Suppressor macrophage (primary cell): ENCODE measurements at places on chromosomes 13 and 19.

DNA sequence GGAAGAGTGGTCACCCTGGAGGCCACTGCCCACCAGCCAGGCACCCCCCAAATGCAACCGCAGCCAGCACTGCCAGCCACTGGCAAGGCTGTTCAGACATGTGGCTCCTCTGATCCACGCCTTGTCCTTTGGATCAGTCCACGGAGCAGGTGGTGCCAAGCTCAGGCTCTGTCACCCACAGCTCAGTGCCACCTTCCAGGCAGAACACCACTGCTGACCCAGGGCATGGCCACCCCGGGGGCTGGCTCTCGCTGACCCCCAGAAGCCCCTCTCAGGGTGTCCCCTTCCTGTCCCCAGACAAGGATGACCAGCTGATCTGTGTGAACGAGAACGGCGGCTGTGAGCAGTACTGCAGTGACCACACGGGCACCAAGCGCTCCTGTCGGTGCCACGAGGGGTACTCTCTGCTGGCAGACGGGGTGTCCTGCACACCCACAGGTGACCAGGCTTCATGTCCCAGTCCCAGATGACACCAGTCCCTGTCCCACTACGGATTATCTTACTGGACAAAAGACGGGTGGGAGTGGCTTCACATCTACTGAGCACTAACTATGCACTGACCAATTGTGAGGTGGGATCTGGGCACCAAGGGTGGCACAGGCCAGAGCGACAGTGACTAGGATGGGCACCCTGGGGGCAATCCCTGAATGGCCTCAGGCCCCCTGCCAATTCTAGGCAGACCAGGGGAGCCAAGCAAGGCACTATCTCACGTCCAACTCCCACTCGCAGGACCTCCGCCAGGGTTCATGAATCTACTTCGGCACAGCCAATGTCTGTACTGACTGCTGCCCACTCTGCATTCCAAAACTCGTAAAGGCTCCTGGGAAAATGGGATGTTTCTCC, 7.0 kb upstream of the F10 start:
- DNase-seq = no peak

DNA sequence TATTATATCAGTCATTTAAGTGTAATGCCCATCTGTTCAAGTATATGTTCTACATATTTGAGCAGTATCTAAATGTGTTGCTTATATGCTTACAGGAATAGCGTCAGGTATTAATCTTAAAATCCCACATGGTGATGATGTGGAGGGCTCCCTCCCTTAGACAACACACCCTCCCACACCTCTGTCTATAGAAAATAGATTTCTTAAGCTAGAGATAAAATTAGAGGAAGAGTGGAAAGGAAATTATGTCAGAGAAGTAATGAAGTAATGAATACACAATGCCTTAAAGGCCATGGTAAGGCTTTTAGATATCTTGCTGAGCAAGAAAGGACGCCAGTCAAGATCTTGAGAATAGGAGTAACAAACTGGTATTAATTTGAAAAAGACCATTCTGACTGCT, 12.4 kb downstream of the ZDHHC20 start:
- peak; percentile 21 for DNase-seq

DNA sequence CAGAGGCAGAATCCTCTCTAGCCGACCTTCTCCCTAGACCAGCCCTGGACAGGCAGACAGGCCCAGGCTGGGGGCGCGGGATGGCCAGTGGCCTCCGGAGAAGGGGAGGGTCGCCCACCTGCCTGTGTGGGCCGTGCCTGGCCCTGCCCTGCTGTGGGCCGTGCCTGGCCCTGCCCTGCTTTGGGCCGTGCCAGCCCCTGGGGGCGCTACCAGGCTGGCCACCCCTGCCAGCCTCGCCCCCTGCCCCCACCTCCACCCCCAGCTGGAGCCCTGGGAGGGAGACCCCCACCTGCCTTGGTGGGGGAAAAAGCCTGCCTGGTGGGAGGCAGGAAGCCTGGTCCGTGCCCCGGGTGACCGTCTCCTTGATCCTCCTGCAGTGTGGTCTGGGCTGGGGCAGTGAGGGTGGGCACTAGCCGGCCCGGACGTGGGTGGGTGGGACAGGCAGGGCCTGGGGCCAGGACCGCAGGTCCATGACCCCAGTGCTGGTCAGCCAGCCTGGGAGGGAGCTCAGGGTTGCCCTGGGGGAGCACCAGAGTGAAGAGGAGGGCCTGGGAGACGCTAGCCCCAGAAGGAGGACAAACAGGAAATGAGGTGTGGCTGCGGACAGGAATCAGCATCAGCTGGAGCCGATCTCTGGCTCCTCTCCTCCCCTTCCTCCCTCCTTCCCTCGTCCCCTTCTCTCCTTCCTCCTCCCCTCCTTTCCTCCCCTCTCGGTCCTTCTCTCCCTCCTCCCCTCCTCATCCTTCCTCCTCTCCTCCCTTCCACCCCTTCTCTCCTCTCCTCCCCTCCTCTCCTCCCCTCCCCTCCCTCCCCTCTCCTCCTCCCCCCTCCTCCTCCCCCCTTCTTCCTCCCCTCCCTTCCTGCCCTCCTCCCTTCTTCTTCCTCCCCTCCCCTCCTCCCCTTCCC, 5.1 kb upstream of the MKNK2 start:
- no peak for DNase-seq

DNA sequence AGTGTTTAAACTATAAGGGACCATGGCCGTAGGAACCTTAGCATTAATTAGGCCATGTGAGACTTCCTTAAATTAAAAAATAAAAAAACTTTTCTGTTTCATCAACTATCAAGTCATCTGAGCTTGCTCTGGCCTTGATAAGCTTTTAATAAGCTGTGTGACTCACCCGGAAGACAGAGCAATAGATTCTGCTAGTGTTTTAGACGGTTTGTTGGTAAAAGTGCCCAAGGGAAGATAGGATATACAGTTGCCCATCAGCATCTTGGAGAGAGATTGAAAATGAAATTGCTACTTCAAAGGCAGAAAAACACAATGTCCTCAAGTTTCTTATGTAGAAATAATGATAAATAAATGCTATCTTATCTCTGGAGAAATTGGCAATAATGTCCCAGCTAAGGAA, 31.2 kb upstream of the RCBTB2 start:
- DNase-seq = no peak

DNA sequence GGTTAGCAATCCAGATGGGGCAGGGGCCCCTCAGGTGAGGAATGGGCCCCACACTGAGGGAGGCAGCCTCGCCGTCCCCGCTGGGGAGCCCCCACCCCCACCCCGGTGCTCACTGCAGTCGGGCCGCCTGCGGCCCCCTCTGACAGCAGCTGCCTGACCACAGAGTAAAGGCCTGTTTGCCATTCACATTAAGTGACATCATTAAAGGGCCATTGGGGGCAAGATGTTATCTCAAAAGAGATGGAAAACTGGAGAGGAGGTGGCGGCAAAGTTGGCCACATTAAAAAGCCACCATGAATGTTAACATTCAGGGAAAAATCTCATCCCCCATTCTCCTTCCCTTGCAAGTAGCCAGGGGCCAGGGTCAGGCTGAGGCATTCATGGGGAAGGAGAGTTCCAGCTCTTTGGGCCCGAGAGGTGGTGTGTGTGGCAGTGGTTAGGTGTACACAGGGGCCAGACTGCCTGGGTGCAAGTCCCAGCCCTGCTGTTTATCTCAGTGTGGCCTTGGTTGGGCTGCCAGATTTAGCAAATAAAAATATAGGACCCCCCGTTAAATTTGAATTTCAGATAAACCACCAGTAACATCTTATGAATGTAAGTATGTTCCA, 20.9 kb downstream of the VSTM2B start:
- DNase-seq = no peak

- DNase-seq = peak; percentile 37
These were observed 21.7 kb downstream of the MAU2 start for GRCh38 chr19:19342086-19343015.

- peak; percentile 50 for DNase-seq
These were observed 15.1 kb downstream of the LILRA5 start for GRCh38 chr19:54297759-54298305.

- DNase-seq = no peak
These were observed 125.2 kb upstream of the ZNF91 start for GRCh38 chr19:23520441-23520840.

DNA sequence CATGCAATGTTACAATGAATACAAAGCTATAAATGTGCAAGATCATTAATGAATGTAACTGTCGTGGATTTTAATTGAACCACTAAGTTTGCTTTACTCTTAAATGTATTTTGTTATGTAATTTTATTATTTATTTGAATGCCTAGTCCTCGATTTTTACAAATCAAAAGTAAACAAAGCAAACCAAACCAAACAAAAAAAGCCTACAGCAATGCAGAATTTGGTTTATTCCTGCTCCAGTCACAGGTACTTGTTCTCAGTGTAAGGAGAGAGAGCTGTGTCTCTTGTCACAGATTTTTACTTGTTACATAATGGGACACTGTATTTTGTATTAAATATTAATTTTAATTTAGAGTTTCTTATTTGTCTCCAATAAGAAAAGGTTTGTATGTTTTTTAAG, 584.3 kb upstream of the SLITRK6 start:
- DNase-seq = no peak

- no peak for DNase-seq
These were observed 5.3 kb downstream of the GRAMD1A start for GRCh38 chr19:35005256-35005977.

DNA sequence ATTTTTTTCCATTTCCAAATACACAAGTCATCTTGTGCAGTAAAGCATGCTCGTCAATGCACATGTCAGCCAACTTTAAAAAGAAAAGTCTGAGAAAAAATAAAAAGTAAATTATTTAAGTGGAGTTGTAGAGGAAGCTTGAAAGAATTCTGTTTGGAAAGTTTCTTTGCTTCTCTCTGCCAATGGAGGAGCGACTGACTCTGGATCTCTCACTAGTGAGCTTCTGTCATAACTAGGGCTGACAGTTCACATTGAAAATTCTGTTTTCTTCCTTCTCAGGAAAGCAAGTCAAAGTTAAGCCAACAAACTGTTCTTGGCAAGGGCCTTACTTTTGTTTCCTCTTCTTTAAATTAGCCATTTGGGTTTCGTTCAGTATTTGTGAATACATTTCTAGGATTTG, 298.2 kb downstream of the POU4F1 start:
- DNase-seq = no peak

DNA sequence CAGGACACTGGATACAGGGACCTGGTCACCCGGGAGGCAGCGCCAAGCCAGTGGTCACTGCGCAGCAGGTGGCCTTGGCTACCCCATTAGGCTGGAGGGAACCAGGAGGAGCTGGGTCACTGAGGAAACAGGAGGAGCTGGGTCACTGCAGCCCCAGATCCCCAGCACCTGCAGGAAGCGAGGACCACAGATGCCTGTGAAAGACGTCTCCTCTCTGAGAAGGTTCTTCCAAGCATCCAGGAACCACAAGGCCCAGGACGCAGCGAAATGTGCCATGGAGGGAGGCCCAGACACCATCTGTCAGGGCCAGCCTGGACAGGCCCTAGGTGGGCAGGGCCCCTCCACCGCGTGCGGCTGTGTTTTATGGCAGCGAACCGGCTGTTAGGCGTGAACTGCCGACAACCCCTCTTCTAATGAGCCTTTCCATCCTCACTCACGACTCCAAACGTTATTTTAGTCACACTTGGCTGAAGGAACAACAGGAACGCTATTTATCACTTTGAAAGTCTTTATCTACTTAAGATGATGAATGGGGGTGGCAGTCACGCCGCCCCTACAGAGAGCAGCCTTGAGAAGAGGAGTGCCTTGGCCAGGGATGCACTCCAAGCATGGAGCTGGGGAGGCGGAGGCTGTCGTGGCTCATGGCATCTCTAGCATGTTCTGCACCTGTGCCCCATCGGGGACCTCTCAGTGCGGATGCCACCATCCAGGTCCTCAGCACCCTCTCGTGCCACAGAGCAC, 53.3 kb downstream of the CEBPG start:
- DNase-seq = no peak

DNA sequence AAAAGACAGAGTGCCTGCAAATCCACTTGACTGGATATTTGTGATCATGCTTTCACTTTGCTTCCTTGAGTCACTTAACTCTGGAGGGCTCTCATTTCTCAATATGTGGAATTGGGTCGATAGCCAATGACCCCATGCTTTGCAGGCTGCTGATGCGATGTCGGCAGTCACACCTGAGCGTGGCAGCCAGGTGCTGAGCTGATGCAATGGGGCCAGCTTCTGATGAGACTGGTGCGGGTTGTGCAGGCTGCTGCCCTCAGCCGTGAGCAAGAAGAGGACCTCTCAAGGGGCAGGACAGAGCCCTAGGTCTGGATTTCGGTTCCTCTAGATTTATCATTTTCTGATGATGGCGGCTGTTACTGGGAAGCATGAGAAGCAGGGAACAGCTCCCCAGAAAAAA, 334.1 kb downstream of the TEX29 start:
- DNase-seq = no peak

DNA sequence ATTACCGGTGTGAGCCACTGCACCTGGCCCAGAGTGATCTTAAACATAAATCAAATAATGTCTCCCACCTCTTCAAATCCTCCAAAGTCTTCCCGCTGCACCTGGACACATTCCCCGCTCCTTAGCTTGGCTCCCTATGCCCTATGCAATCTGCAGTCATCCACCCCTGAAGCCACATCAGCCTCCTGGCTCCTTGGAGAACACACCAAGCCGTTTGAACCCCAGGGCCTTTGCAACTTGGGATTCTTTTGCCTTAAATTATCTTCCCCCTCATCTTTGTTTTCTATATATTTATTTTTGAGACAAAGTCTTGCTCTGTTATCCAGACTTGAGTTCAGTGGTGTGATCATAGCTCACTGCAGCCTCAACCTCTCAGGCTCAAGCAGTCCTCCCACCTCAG, 2.7 kb upstream of the DNAAF3 start:
- DNase-seq = no peak

GRCh38 chr19:58274771-58275201, 4.0 kb upstream of the ZNF8 start:
- no peak for DNase-seq

- no peak for DNase-seq
These were observed 27.8 kb downstream of the PIN1 start for GRCh38 chr19:9862938-9863337.

GRCh38 chr19:13989487-13989886, 16.6 kb downstream of the RFX1 start:
- no peak for DNase-seq

DNA sequence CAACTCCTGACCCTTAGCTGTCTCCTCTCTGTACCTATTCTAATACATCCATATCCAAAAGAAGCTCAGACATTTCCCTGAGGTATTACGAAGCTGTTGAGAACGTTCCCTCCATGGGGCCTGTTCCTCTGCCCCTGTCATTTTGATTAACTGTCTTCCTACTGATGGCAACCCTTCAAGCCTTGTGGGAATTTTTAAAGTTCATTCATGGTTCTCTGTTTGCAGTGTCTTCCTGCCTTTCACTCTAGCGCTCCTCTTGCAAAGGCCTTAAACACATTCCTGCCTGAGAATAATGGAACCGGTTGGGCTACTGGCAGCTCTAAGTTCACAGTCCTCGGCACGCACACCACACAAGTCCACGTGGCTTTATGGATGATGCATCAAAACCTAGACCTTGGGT, 66.1 kb downstream of the LHFPL6 start:
- DNase-seq = no peak
